Anterior cingulate cortex (tissue), 58 donors: ENCODE measurements at places on chromosomes 3 and 15.
A peak's percentile ranks its signal among the peaks of the same experiment; 100 is the strongest.

- DNase-seq: no peak
Measured at GRCh38 chr3:42010530-42010929, 48.6 kb upstream of the ULK4 start.

GRCh38 chr3:22734207-22734606, 468.9 kb upstream of the UBE2E2 start:
- no peak for DNase-seq

- DNase-seq: no peak
Measured at GRCh38 chr3:46692566-46692990, 901 bp downstream of the ALS2CL start.

- DNase-seq: no peak
Measured at GRCh38 chr3:191919491-191920026, 458.6 kb downstream of the PYDC2 start.

DNA sequence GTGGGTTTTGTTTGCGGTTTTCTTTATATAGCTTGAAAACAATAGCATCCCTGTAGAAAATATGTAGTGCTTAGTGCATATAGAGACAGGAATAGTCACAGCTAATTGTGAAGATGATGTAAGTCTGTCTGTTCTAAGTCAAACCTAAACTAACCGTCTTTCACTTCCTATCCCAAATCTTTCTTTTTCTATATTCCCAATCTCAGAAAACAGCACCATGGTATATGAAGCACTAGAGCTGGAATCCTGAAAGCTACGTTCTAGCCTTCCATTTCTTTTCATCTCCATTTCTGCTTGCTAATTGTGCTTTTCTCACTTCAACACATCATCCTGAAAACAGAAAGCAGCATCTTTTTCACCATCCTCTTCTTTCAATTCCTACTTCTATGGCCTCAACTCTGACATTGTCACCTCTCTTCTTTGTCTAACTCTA, 1235.5 kb downstream of the ROBO2 start:
- no peak for DNase-seq

DNA sequence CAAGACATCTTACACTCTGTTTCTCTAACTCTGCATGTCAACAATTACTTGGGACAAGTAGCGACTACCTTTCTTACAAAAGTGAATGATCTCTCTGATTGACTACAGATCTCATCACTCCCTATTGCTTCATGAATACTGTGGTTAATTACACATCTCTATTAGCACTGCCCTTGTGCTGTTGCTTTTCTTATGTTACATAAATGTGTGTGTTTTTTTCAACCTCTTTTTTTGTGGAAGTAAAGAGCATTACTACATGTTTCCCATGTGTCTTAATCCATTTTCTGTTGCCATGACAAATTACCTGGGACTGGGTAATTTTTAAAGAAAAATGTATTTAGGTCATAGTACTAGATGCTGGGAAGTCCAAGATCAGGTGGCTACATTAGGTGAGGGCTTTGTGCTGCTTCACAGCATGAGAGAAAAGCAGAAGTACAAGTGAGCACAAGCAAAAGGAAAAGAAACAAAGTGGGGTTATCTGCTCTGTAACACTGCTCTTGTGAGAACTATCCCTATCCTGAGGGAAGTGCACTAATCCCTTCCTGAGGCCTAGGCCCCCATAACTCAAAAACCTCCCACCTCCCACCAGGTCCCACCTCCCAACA, 298.2 kb upstream of the SATB1 start:
- DNase-seq: no peak

DNA sequence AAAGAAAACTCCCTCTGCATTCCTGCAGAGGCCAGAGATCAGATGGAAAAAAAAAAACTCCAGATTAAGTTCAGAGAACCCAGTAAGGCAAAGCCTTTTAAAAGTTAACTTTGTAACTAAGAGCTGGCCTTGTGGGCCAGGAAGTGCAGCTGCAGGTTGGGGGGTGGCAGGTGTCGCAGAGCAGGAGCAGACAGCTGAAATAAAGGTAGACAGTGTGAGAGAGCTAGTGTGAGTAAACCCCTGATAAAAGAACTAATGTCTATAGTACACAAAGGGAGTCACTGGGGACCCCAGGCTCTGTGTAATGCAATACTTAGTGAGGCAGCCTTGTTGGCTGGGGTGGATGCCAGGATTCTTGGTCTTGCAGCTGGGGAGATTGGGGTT, 42.1 kb downstream of the PPCDC start:
- no peak for DNase-seq

GRCh38 chr15:80785811-80786354, 6.7 kb downstream of the CEMIP start:
- DNase-seq: no peak

DNA sequence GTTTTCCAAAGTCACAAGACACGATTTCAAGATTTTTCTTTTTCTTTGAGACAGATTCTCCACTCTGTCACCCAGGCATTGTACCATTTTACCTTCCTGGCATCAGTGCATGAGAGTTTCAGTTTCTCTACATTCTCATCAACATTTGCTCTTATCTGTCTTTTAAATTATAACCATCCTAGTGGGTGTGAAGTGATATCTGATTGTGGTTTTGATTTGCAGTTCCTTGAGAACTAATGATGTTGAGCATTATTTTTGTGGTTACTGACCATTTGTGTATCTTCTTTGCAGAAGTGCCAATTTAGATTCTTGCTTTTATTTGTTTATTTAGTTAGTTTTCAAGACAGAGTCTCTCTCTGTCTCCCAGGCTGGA, 41.2 kb downstream of the ADIPOQ start:
- no peak for DNase-seq

DNA sequence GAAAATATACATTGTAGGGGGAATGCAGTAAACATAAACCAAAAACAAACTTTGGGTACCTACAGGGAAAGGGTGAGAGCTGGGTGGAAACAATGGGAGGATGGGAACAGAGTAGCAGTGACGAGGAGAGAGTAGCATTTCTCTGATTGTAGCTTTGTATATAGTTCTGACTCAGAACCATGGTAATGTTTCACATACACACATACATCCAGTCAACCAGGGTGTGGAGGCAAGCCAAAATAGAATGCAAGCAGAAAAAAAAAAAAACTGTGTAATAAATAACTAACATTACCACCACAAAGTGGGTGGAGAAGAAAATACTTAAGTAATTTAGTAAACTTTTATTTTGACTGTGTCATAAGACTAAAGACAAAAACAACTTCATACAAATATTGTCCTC, 27.2 kb downstream of the BCL2A1 start:
- DNase-seq: no peak

DNA sequence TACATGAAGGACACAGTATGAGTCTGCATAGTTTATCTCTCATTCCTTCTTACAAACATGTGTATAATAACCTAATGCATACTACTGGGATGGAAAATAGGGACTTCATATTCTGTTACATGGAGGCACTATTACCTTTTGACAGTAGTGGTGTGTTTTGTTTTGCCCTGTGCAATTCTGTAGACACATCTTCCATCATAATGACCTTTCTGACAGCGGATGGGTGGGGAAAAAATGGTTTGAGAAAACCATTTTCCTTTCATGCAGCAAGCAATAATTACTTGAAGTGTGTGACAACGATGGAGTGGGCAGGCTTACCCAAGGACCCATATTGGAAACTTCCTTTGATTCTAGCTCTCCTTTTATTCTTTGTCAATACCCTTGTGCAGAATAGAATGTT, 153.6 kb upstream of the ONECUT1 start:
- no peak for DNase-seq

DNA sequence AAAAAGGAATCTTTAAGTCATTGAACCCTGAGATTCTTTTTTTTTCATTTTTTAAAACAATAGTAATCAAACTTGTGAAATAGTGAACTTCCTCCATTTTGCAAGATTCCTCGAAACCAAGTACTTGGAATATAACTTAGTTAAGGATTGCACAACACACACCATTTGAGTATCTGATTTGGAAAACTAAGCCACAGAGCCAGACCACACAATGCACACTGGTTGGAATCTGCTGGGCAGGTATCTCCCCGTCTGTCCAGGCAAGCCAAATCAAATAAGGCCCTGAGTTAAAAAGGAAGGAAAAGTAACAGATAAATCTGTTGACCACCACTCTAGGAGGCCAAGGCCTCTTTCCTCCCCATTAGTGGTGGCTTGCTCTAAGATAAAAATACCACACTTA, 177.5 kb upstream of the ICE2 start:
- DNase-seq: no peak

DNA sequence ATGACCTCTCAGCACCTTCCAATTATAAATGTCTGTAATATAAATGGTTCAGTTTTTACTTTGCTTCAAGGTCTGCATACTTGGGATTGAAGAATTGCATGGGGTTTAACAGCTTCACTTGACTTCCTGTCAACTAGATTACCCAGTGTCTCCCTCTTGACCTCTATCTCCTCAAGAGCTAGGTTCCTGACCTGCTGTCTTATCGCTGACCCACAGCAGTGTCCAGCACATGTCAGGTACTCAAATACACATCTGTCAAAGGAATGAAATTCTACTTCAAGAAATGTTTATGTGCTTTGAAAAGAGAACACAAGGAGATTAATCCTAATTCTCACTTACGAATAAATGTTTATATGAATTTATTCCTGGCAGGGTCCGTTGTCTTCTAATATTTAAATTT, 284.5 kb downstream of the SLC9A9 start:
- DNase-seq: no peak

- DNase-seq: no peak
Measured at GRCh38 chr3:119885746-119886530, 104.0 kb downstream of the NR1I2 start.

GRCh38 chr15:74062236-74062635, 20.1 kb downstream of the GOLGA6A start:
- DNase-seq: no peak

GRCh38 chr3:71955240-71956068, 170.5 kb upstream of the PROK2 start:
- DNase-seq: peak; percentile 79
